C1 segment of cervical spinal cord (tissue), 14 donors: ENCODE measurements at places on chromosomes 3 and 15.

DNA sequence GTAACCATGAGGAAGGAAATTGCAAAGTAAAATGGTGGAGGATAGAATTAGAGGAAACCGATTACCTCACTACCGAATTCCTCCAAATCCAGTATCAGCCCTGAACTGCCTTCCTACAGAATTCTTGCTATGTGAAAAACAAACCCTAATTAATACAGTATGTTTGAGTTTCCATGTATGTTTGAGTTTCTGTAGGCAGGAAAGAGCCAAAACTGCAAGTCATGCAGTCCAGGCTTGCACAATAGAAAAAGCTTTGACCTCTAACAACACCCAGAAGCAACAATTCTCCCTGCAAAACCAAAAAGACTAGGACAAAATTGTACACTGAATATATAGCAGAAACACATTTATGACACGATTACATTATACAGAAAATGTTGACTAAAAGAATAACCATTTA is 614.8 kb downstream of the DIPK2A start:
- DNase-seq: no peak

GRCh38 chr3:190673148-190673547 is 159.3 kb downstream of the IL1RAP start:
- no peak for DNase-seq

DNA sequence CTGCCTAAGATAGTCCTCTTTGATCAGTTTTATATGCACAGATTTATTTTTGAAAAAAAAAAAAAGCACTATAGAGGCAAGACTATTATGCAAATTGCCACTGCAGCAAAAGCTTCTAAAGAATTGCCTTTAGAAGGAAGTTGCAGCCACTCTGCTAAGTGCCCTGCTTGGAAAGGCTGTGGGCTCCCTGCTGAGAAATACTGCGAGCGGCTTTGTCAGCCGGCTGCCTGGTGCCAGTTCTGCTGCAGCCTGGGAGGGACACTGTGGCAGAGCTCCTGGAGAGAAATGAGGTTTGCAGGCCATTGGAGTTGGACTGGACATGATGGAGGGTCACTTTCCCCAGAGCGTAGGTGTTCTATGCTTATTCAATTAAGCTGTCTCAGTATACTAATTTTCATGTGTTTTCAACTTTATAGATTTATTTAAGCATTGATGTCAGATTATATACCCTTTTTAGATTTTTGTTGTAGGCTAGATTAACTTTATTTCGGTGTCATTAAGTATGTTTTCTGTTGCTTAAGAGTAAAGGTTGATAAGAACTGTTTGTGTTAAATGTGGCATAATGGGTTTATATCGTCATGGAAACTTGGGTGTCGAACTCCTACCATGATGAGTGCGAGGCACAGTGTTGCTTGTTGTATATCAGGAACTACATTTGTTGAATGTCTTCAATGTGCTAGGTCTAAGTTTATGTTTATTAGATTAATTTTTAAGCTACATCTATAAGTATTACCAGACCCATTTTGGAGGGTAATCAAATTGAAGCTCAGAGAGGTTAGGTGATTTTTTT is 6.6 kb downstream of the MAP2K5 start:
- DNase-seq: peak; percentile 69

GRCh38 chr3:77917225-77917624 is 877.3 kb downstream of the ROBO2 start:
- DNase-seq: no peak
